ENCODE measurements at places on chromosomes 5 and 9.

DNA sequence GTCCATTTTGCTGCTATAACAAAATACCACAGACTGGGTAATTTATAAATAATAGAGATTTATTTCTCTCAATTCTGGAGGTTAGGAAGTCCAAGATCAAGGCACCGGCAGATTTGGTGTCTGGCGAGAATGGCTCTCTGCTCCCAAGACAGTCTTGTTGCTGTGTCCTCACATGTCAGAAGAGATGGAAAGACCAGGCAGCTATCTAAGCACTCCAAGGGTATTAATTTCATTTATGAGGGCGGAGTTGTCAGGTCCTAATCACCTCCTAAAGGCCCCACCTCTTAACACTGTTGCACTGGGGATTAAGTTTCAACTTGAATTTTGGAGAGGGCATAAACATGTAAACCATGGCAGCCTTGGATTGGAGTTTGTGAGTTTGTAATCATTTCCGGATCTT, 30.3 kb downstream of the ADCY2 start:
- no peak for ATAC-seq

- ATAC-seq = no peak
Measured at GRCh38 chr5:56388229-56388985, 155.3 kb upstream of the ANKRD55 start.

- ATAC-seq = no peak
Measured at GRCh38 chr9:99445920-99446319, 223.8 kb downstream of the SEC61B start.

DNA sequence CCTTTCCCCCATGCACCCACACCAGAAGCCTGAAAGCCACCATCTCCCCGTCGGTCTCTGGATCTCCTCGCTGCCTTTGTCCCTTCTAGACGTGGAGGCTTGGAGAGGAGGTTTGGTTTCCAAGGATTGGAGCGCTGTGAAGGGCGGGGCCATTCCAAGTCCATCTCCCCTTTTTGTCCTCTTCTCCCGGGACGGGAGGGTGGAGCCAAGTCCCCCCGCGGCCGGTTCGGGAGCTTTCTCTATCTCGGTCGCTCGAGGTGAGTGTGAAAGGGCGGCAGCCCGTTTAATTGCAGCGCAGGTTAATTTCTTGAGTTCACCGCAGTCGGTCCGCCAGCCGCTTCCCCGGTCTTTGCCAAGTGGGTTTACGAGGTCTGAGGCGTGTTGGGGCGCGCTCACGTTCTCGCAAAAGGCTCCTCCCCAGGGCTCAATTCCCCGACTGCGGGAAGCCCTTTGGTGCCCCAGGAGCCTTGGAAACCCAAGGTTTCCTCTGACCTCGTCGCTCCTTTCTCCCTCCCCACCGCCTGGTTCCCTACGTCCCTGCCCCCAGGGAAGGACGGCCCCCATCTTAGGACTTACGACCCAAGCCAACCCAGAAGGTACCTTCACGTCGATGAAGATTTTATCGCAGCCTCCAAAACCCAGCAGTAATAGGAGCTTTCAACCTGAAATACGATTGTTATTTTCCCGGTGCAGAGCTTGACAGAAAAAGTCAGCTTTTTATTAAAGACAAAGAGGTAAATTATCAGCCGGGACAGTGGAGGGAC, 2.8 kb upstream of the ZNF462 start:
- no peak for ATAC-seq

DNA sequence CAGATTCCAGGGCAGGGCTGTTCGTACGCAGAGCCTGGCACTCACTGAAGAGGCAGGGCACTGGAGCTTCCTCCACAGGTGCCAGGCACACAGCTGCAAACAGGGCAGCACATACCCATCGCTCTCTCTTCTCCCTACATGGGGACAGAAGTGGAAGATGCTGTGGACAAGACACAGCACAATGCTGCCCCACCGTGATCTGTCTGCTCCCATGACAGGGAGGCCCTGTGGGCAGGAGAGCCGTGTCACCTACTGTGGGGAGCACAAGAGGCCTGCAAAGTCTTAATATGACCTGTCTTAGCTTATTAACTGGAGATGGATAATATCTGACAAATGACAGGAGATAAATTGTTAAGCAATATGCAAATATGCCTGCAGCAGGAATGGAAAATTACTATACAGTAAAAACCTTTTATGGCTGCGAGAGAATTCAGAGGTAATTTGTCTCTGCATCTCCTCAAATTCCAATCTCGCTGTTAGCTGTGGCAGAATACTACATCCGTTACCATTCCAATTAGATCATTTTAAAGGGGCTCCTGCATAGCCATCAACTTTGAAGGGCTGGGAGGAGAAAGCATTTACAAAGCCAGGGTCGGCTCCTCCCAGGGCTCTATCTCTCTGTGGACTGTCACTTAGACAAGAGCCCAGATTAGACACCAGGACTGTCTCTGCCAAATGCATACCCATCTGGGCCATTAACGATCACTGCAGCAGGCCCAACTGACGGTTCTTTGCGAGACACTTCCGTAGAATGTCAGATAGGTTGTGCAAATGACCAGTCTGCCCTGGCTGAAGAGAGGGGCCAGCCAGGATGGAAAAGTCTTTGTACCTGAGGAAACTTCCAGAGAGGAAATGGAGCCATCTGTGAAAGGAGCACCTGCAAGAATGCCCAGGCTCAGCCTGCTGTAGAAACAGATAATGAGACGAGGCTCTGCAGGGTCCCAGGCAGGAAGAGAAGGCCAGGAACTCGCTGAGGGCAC, 90.7 kb upstream of the FSTL4 start:
- ATAC-seq = no peak

DNA sequence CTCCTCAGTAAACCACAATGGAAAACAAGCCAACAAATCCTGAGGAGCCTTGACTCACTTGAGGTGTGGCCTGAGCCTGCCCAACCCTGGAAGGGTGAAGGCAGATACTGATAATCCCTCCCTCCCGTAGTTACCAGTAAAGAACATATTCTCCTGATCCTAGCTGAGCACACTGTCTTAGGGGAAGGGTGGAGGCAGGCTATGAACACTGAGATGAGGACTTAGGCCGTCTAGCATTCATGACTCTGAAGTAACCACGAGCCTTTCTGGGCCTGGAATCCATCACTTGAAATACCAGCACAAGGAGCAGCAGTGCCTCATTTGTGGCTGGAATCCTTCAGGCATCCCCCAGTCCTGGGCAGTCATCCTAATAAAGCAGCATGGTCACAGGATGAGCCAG, 124.5 kb upstream of the PRLR start:
- ATAC-seq = no peak

- no peak for ATAC-seq
Measured at GRCh38 chr9:14770592-14770991, 48.1 kb upstream of the CER1 start.

GRCh38 chr5:155826611-155827507, 500.1 kb upstream of the SGCD start:
- no peak for ATAC-seq

DNA sequence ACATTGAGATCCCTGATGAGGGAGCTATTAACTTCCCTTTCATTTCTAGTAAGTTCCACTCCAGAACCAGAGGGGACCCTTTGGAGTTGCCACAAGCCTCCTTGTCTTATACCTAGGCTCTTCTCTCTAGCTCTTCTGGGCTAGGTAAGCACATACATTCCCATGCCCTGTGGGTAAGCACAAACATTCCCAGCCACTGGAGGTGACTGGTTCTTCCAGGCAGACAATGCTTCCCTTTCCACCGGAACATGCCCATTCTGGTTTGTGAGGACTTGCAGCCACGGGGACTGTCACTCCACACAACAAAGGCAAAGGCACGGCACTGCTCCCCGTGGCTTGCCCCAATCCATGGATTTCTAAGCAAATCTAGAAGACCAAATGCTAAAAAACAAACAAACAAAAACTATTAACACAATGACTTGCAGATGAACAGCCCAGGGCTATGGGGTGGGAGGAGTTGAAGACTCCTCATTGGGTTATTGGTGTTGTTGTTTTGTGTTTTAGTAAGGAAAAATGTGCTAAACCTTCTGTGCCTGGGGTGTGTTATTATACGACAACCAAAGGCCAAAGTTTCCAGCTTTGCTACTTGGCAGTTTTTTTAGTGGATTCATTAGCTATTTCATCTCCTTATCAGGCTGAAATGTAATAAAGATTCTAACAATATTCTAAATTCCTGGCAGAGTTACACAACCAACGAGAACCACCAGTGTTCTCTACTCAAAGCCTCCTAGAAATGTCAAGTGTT, 276.2 kb downstream of the SYK start:
- ATAC-seq = no peak
